Jurkat, Clone E6-1 (cell line): ENCODE measurements at places on chromosomes 2 and 18.

- no peak for DNase-seq
Observed at GRCh38 chr2:143545949-143546255, 416.7 kb downstream of the ARHGAP15 start.

- DNase-seq, result no peak
Observed at GRCh38 chr2:189952536-189953109, 109.9 kb downstream of the MSTN start.

DNA sequence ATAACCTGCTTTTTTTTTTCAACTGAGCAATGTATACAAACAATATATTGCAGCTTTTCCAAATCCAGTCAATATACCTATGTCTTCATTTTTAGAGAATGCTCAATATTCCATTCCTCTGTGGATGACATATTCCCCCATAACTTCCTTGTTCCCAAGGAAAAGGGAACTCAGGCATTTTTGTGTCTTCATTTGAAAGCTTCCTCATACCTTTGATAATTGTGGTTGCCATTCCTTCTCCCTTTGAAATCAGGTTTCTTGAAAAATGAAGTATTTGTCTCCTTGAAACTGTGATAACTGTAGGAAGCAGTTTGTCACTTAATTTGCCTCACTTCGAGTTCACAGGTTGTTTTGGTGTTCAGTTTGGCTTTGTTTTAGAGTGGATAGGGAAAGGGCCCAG lies 13.5 kb downstream of the ELAC1 start:
- no peak for DNase-seq

GRCh38 chr2:128799730-128800129 lies 481.1 kb upstream of the HS6ST1 start:
- no peak for DNase-seq

GRCh38 chr2:148512501-148512900 lies 132.1 kb upstream of the EPC2 start:
- DNase-seq, result no peak

DNA sequence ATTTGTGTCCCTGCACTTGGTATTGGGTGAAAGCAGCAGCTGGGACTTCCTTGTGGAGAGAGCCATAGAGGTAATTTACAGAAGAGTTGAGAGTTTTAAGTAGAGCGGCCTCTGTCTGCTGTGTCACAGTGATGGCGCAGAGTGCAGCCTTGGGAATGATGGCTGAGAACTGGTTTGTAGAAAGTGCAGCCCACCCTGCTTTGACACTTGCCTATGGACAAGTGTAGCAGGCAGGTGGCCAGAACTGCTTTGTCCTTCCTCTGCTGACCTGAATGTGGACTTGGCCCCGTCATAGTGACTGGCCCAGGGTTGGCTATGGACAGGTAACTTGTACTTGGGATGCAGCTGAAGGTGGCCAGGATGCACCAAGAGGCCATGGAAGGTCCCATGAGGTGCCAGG lies 6.4 kb upstream of the ANO7 start:
- no peak for DNase-seq

DNA sequence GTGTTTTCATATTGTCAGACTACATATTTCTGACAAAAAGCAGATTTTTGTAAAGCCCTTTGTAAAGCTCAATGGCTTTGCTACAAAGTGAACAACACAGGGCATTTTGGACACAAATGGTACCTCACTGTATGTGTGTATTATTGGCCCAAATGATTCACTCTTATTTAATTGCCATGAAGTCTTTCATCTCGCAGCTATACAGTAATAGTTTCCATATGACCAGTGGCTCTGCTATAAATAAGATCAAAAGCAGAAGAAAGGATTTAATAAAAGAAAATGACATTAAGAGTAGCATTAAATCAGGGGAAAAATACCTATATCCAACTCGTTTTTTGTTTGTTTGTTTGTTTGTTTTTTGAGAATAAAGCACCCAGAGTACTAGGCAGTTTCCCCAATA lies 284.0 kb upstream of the CCDC68 start:
- no peak for DNase-seq

DNA sequence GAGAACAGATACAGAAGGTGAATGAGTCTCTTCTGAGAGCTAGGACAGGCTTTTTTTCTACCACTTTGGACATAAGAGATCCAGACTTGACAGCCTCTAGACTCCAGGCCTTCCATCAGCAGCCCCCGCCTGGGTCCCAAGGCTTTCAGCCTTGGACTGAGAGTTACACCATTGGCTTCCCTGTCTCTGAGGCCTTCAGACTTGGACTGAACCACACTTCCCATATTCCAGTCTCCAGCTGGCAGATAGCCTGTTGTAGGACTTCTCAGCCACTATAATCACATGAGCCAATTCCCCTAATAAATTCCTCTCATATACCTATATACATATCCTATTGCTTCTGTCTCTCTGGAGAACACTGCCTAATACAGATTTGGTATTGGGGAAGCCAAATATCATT lies 128.2 kb downstream of the MCFD2 start:
- DNase-seq, result no peak

GRCh38 chr2:118929059-118929458 lies 12.9 kb upstream of the MARCO start:
- DNase-seq, result no peak

DNA sequence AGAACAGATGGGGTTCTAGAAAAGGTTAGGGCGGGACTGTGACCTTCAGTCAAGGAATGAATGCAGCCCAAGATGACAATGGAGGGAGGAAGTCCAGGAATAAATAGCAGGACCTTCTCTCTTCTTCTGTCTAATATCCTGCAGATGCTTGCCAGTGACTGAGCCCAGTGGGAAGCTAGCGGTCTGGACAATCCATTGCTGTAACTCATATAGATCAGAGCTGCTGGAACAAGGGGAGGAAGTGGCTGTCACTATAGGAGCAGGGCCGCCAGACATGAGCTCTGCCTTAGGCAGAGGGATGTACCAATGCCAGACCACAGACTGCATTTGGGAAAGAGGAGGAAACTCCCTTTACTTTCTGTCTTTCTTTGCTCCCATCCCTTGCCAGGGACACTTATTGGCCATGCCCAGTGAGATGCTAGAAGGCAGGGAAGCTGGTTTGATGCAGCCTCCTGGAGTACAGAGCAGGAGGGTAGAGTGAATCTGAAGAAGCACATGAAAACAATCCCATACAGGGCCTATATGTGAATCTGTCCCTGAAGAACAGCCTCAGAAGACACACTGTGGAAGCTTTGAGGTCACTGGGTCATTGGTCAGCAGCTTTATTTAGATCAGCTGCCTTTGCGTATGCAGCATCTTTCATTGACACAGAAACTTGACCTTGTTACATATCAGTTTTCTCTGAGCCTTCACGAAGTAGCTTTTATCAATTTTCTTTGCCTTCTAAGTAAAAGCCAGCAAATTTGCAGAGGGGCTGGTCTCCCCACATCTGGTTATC lies 65.4 kb downstream of the CCDC85A start:
- no peak for DNase-seq

GRCh38 chr2:127511917-127512316 lies 14.4 kb downstream of the IWS1 start:
- DNase-seq, result no peak
